ENCODE measurements at places on chromosomes 16 and 17.

- no peak for DNase-seq
Observed at GRCh38 chr17:69551212-69552010, 136.9 kb downstream of the MAP2K6 start.

- DNase-seq, result no peak
Observed at GRCh38 chr17:51479303-51479702, 219.0 kb downstream of the UTP18 start.

GRCh38 chr17:80274331-80274730 lies 13.7 kb downstream of the RNF213 start:
- no peak for DNase-seq

DNA sequence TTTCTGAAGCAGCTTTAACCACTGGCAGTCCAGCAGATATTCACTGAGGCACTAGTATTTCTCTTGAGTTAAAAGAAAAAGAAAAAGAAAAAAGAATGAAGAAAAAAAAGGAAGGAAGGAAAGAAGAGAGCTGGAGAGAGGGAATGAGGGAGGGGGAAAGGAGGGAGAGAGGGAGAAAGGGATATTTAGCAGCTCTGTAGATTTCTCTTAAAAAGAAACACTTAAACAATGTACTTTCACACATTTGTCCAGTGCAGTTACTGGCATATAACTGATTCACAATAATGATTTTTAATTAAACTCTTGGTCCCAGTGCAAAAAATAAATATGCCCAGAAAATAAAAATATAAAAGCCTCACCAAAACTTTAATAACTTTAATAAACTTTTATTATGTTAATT lies 386.4 kb downstream of the KCNJ2 start:
- no peak for DNase-seq

- DNase-seq, result no peak
Observed at GRCh38 chr16:88578446-88579313, 8.5 kb downstream of the ZC3H18 start.
